Posterior cingulate gyrus (tissue), 11 donors: ENCODE measurements at places on chromosomes 16 and 17.

DNA sequence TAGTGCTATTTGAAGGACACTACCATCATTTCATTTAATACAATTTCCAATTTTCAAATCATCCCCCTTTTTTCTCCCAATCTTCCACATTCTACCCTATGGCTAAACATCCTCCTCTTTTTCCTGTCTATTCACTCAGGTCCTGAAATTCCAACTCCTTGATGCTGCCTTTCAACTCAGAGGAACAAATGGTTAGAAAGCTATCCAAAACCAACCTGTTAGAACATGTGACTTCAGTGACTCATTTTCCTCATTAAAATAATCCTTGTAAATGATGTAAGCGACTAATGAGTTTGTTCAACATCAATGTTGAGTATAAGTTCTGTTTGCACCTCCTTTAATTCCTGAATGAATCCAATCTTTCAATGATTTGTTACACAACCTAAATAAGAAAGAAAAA lies 5.5 kb downstream of the PSMD12 start:
- DNase-seq: no peak

DNA sequence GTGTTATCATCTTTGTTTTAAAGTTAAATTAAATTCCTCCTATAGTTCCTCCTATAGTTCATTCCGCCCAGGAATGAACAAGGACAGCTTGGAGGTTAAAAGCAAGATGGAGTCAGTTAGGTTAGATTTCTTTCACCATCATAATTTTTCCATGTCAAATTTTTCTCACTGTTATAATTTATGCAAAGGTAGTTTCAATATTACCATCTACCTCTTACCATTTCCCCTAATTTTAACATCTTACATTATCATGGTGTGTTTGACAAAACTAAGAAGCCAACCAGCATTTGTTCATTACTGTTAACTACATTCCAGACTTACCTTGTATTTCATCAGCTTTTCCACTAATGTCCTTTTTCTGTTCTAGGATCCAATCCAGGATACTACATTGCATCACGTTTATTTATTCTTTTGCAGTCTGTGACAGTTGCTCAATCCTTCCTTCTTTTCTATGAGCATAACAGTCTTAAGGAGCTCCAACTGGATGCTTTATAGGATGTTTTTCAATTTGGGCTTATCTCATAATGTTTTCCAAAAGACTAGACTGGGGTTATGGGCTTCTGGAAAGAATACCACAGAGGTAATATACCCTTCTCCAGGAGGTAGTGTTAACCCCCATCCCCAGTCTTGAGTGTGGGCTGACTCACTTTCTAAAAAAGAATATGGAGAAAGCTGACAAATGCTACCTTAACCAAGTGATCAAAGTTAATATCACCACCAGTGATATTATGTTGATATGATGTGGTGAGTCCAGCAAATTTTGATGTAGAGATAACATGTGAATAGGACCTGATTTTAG lies 158.5 kb downstream of the PPM1E start:
- DNase-seq: no peak

DNA sequence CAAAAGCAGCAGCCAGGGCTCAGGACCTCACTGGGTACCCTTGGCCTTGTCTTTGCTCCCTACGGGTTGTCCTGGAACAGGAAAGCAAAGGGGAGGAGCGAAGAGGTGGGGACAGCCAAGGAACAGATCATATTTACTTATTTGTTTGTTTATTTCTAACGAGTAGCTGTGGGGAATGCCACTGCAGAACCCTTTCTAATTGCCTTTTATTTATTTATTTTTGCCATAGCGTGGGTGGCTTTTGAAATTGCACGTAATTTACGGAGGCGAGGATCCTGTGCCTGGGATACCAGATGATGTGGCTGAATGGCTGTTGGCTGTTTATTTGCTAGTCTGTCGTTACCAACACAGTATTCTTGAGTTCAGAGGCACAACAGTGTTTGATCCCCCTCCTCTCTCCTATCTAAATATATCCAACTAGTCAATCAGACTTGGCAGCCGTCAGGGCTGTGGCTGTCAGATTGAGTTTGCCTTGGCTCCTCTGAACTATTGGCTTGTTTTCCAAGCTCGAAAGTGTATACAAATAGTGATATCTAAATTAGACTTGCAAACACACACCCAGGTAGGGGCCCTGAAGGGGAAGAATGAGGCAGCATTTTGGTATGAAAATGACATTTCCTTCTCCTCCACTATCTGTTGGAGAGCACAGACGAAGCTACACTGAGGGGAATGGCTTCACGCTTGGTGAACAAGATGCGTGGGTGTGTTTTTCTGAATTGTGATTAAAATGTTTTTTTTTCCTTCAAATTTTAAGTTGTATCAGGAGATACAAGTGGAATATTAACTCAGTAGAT lies 110.4 kb downstream of the MSI2 start:
- DNase-seq: no peak

DNA sequence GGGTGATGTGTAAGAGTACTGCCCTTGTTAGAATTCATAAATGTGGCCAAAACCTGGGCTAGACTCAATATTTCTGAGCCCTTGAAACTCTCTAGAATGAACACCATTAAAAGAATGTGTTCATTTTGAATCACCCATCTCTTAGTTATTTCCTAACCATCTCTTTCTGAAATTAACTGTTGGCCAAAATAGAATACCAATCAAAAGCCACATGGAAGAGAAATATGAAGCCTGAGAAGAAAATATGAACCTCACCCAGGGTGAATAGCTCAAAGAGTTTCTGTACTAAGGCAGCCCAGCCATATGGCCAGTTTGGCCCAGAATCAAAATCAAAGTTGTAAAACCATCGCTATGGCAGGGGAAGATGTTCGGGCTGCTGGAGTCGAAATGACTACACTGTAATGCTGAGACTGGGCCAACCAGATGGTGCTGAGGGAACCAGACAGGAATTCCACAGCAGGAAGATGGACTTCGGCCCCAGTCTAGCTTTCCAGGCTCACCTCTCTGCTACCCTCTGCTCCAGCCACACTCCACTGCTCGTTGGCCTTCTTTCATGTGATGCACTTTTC lies 154.3 kb upstream of the ZFHX3 start:
- DNase-seq: no peak

- DNase-seq: no peak
Measured at GRCh38 chr17:54608634-54609155, 292.0 kb upstream of the TOM1L1 start.

DNA sequence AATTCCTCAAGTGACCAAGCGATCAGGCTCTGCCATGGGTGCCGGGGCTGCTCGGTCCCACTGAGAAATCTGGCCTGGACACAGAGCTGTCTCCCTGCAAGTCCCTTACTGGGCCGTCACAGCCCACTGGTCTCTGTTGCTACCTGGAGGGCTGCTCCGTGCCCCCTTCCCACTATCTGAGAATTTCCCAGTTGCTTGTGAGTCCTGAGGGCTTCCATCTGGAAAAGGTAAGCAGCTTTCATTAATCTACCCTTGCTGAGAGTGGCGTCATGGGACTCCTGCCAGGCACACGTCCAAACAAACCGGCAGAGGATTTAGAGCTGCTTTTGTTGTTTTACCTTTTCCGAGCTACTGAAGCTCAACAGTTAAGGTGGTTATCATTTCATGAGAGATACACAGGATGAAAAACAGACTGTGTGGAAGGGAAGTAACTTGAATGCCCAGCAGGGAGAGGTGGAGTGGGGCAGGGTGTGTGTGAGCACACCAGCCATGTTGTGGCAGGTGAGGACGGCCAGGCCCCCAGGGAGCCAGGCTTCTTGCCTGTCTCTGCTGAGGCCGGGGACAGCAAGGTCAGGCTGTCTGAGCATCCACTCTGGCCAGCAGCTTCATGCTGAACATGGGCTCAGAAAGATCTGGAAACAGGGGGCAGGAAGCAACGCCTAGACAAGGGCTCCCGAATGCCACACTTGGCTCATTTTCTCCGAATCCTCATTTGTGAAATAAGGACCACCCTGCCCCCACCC lies 50.6 kb downstream of the GTF3C1 start:
- peak; percentile 70 for DNase-seq
